EL (cell line): ENCODE measurements at places on chromosomes 12 and 14.
A peak's percentile ranks its signal among the peaks of the same experiment; 100 is the strongest.

- DNase-seq, result peak; percentile 6
Observed at GRCh38 chr12:74538491-74539258, 1.0 kb downstream of the ATXN7L3B start.

GRCh38 chr12:51470116-51470515 is 45.5 kb downstream of the SLC4A8 start:
- no peak for DNase-seq

DNA sequence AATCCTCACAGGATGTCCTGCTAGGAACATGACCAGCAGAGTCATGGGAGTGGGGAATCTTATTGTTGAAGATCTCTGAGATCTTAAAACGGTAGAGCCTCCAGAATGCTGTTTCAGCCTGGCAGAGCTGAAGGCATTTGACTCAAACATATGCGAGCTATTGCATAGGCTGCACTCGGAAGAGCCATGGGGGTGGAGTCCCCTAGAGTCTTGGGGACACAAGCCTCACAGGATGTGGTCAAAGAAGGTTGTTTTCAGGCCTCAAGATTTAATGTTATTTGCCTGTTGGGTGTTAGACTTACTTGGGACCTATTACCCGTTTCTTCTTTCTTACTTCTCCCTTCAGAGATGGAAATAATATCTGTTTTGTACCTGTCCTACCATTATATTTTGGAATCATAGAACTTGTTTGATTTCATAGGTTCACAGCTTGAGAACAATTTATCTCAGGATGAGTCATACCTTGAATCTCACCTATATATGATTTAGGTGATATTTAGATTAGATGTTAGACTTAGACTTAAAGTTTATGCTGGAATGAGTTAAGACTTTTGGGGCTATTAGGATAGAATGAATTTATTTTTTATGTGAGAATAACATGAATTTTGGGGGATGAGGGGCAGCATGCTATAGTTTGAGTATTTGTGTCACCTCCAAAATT is 172.2 kb upstream of the ATP2B1 start:
- DNase-seq, result no peak

DNA sequence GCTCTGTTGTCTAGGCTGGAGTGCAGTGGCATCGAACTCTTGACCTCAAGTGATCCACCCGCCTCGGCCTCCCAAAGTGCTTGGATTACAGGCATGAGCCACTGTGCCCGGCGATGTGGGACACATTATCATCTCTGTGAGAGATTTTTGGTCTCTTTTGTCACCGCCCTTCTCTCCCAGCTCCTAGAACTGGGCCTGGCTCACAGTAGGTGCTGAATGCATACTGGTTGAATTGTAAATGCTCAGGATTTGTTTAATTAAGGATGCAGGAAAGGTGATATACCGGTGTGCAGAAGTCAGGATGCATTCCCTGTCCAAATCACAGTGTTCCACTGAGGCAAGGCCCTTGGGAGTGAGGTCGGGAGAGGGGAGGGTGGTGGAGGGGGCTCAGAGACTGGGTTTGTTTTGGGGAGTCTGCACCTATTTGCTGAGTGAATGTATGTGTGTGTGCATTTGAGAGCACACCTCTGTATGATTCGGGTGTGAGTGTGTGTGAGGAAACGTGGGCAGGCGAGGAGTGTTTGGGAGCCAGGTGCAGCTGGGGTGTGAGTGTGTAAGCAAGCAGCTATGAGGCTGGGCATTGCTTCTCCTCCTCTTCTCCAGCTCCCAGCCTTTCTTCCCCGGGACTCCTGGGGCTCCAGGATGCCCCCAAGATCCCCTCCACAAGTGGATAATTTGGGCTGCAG is 1.0 kb upstream of the KRT18 start:
- DNase-seq, result no peak

GRCh38 chr14:63493246-63493645 is 49.9 kb downstream of the PPP2R5E start:
- DNase-seq, result peak; percentile 40

DNA sequence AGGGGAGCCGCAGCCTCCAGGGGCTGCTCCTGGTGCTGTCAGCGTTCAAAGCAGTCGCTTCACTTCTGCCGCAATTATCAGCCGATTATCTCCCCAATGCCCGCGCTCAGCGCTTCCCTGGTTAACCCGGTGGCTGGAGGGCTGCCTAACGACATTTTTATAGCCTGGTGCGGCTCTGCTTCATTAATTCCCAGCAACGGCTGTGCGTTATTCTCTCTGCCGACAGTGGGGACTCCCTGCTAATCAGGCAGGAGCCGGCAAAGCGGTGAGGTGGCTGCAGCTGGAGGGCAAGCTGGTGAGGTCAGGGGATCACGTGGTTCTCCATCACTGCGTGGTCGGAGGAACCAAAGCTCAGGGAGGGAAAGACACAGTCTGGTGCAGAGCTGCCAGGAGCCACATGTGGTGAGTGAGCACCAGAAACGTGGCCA is 62.9 kb downstream of the GLRX5 start:
- peak; percentile 36 for DNase-seq

- DNase-seq, result no peak
Observed at GRCh38 chr12:123743002-123743401, 19.1 kb upstream of the DNAH10 start.

DNA sequence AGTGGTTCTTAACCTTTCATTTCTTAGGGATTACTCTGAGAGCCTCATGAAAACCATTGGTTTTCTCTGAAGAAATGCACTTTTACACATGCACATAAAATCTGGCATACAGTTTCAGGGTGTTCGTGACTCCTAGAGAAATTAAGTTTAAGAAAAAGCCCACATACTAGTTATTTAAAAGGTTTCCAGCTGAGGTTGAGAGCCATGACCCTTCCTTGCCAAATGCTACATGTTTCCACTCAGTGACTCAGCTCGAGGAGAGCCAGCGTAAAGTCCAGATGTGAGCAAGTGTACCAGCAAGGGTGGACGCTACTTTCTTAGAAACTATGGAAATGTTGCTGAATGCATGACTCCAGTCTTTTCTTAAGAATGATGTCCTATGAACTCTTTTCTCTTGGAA is 42.7 kb upstream of the FLRT2 start:
- peak; percentile 56 for DNase-seq

DNA sequence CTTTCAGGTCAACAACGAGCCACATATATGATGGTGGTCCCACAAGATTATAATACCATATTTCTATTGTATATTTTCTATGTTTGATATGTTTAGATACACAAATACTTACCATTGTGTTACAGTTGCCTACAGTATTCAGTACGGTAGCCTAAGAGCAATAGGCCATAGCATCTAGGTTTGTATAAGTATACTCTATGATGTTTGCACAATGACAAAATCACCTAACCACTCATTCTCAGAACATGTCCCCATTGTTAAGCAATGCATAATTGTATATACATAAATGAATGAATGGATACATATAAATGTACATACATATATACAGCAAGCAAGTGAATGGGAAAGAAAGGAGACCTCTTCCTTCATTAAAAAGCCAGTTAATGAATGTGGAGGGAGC is 23.8 kb downstream of the TMTC1 start:
- DNase-seq, result no peak

DNA sequence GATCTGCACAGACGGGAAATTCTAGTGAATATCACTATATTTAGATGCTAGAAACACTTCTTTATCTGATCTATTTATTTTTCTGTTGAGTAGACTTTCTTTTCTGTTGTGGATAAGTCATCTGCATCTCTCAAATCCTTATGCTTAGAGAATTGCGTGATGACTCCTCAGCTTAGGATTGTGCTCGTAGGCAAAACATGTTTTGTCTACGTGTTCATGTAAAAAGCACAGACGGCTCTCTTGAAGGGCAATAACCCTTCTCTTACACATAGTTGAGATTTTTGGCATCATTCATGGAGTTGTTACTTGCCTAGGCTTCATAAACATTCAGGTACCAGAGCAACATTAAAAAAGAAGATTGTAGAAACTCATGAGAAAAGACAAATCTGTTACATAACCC is 18.6 kb downstream of the PPFIBP1 start:
- peak; percentile 93 for DNase-seq

DNA sequence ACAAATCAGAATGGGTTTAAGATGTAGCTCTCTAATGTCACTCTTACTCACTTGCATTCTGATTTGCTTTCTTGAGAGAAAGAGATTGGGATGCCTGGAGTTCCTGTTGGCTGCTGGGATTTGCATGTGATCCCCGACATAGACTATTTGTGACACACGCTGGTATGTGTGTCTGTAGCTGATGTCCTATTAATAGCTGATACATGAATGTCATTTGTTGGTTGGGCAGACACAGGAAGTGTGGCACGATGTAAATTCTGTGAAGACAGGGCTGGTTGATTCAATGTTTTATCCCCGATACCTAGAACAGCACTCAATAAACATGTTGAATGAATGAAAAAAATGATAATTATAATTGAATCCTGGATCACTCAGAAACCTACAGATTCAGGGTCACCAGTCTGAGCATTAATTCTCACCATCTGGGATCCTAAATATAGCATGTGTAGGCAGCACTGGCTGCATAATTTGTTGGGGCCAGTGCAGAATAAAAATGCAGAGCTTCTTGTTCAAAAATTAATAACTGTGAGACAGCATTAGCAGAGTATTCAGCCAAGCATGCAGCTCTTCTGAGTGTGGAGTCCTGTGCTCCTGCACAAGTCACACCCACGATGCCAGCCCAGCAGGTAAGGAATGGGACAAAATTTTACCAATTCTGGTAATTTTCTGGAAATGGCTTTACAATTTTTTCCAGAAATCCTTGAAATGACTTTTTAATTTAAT is 35.5 kb upstream of the SOCS2 start:
- peak; percentile 12 for DNase-seq

GRCh38 chr14:100644784-100645183 is 57.6 kb upstream of the BEGAIN start:
- no peak for DNase-seq

DNA sequence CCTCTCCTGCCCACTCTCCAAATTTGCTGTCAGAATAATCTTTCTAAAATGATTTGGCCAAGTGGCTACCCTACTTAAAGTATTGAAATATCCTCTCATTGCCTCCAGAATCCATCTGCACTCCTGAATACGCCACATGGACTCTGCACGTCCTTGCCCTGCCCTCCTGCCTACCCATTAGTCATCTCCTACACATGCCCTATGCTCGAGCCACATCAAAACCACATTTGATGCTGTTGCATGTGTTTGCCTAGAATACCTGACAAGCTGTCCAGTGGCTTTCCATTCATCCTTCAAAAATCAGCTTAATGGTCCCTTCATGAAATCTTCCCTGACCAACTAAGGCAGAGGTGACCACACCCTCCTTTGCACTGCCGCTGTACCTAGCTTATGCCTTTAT is 17.0 kb downstream of the VCPKMT start:
- peak; percentile 35 for DNase-seq

GRCh38 chr12:88067301-88067700 is 38.1 kb upstream of the C12orf50 start:
- DNase-seq, result peak; percentile 18

- peak; percentile 85 for DNase-seq
Observed at GRCh38 chr12:131832321-131833231, 4.4 kb downstream of the MMP17 start.

DNA sequence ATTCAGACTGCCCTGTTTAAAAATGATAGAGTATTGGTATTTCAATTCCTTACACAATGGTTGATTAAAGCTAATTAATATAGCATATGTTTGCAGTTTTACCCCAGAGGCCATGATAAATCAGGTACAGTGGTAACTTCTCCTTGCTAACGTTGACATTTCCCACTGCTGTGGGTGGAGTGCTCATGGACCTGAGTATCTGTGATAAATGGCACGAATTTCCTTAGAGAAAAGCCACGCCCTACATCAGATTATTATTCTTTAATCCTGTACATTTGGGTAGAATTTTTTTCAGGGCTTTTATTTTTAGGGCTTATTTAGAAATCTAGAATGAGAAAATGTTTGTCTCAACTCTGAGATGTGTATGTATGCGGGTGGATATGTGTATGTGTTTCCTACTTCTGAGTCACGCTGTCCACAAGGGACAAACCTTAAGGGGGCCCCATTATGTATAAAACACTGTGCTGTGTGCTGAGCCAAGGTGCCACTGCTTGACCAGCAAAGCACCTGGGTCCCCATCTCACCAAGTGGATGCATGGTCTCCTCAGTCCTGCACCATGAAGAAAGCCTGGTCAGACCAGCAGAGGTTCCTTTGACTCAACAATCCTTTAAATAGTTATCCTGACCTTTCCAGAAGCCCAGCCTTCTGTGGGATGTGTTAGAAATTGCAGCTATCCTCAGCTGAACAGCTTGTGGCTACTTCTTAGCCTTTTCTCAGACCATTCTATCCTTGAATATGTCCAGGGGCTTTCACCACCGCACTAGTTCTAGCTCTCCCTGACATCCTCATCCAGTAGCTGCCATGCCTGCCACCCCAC is 57.9 kb upstream of the STK38L start:
- no peak for DNase-seq

DNA sequence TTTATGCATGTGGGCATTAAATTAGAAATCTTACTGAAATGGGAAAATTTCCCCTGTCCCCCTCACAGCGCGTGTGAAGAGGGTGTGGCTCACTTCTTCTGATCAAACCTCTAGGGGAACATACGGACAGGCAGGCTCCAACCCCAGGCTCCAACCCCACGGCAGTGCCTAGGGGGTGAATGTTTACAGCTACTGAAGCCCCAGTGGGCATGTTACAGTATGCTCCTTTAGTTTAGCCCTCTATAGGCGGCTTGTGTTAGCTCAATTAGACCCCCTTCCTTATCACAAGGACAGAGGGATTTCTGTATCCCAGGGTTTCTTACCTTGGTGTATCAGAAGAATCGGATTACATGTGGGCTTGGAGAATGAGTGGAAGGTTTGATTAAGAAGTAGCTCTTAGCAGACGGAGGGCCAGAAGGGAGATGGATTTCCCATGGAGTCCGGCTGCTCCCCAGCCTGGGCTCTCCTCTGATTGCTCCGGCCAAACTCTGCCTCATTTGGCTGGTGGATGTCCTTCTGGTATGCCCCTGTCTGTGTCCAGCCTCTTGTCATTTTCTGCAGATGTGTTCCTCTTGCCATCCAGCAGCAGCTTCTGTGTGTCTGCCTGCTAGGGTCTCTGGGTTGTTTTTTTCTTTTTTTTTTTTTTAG is 223.7 kb downstream of the TMTC2 start:
- no peak for DNase-seq
